Bronchial epithelial cell (primary cell): ENCODE measurements at places on chromosomes 13 and 19. TPM values are rescaled to one million over a fixed set of nuclear protein-coding genes. Genes with fewer than 3 reads are reported as not detected.

DNA sequence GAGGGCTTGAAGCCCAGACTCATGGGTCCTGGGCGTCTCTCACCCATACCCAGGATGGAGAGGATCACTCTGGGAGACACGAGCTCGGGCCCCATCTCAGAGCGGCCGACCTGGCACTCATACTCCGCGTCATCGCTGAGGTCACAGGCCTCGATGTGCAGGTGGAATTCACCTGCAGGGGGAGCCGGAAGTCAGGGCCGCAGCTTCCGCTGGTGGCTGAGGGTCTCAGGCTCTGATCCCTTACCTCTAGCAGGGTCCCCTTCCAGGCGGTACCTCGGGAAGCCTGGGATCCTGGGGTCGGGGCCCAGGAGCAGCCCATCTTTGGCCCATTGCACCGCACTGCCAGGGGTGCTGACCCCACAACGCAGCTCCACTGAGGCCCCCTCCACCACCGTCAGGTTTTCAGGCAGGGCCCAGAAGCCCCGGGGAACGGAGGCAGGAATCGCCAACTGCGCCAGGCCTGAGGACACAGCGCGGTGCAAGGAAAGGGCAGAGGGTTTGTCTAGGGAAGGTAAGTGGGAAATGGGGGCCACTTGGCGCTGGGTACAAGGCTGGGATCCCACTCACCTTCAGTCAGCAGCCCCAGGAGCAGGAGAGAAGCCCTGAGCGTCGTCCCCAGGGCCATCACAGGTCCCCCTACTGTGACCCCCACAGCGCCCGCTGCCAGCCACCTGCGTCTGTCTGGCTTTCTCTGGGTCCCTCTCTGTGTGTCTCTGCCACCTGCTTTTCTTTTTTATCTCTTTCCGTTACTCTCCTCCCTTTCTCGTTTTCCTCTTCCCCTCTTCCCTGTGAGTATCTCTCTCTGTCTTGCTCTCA is 883 bp downstream of the NPHS1 start:
- no peak for DNase-seq

DNA sequence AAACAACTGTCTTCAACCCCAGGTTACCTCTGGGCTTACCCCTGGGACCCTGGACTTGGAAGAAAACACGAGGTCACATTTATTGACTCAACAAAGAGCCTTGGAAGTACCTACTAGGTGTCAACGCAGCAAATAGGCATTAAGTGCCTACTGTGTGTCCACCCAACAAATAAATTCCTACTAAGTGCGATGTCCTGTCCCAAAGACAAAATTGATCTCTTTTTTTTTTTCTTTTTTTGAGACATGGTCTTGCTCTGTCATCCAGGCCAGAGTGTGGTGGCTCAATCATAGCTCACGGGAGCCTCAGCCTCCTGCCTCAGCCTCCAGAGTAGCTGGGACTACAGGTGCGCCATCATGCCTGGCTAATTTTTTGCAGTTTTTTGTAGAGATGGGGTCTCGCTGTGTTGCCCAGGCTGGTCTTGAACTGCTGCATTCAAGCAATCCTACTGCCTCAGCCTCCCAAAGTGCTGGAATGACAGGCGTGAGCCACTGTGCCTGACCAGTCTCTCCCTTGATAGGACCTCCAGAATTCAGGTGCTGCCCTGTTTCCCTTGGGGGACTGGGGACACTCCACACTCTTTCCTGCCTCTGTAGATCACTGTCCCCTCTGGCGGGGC is 589 bp upstream of the S1PR2 start:
- no peak for DNase-seq

- DNase-seq: no peak
Measured at GRCh38 chr13:112573710-112574109, 14.2 kb downstream of the TUBGCP3 start.

USHBP1 gene
- total RNA-seq: 0.13 TPM in 1 of 2 replicates, not detected in the other

CATSPERD gene
- total RNA-seq: not detected in 2 replicates

DNA sequence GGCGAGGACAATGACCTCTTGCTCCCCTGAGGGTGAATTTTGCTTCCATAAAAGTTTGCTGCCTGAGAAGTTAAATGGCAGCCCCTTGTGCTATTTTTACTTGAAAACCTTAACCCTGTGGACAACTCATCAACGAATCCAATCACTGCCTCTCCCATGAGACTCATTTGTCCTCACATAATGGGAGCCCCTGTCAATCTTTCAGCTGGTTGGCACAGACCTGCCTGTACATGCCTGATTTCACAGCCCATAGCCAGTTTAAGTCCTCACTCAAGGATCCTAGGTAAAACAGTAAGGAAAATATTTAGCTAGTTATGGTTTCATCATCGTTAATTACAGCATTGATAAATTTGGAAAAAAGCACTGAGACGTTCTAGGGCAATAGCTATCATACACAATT is 207.4 kb downstream of the NHLRC3 start:
- peak; percentile 84 for DNase-seq

LYPD5 gene
- 0.38 and 0.53 TPM in 2 replicates for total RNA-seq

DNA sequence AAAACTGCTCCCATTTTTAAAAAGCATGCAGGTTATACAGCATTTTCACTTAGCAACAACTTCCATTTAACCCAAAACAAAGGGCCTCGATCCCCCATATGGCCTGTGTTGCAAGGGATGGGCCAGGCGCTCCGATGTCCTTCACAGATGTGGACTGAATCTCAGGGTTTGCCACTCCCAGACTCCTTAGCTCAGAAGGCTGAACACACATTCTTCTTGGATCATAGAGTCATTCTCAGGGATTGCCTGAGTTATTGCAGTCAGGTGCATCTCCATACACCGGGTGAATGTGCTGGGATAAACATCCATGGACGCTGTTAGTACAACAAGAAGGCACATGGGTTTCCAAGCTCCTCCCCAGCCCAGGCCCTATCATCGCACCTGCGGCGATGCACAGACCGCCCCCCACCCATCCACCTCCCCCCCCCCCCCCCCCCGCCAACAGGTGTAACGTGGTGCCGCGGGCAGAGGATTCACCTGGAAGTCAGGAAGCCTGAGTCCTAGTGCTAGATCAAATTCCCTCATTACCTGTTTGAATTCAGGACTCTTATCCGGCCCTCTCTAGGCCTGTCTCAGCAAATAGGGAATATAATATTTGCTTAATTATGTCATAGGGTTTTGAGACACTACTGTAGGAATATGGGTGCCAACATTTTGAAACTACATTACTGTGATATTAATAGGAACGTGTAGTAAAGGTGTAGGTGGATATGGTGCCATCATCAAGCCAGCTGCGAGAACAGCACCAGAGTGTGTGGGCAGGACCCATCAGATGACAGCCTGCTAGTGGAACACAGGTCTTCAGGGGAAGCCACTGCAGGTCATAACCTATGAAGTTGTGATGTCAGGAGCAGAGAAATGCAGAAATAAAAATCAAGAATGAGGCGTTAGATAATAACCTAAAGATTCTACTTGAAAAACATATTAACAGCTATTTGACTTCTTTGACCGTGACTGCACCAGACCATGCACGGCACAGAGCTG is 110.9 kb downstream of the SACS start:
- DNase-seq: peak; percentile 90

PGLYRP1 gene
- not detected in 2 replicates for total RNA-seq

DNA sequence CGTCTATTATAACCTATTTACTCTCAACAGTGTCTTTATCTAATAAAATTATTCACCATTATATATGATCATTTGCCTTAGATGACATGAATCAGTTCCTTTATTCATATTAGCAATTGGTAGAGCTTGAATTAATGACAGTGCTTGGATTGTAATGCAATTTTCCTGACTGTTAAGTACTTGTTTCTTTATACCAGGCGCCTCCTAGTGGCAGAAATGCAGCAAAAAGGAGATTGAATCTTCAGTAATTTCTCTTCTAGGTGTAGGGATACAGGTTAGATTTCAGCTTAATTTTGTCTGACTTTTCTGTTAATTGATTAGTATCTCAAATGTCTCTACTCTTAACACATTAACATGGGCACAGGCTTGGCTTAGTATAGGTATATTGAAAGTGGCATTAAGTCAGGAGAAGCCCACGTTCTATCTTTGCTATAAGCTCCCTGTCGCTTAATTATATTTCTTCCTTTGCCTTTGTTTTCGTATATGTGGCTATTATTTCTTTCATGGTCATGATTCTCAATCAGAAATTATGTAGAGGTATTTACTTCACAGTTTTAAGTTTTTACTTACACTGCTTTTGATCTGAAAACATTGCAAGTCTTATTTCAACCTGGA is 9.1 kb upstream of the LHFPL6 start:
- peak; percentile 68 for DNase-seq

DNA sequence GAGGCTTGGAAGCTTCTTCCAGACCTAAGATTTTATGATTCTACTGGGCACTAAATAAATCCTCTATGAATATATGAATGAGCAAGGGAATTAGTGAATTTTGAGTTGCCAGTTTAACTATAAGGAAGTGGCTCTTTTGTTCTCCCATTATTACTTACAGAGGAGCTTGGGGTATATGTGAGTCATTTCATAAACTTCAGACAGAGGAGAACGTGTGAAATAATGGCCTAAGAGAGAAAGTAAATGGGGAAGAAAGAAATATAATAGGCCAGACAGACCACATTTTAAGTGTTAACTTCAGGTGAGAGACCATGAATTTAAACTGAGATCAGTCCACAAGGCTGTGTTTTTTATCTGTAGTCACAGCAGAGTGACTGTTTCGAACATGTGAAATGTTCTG is 570.9 kb downstream of the GPC6 start:
- DNase-seq: no peak

GRCh38 chr13:20848944-20849343 is 53.6 kb downstream of the XPO4 start:
- no peak for DNase-seq

DNA sequence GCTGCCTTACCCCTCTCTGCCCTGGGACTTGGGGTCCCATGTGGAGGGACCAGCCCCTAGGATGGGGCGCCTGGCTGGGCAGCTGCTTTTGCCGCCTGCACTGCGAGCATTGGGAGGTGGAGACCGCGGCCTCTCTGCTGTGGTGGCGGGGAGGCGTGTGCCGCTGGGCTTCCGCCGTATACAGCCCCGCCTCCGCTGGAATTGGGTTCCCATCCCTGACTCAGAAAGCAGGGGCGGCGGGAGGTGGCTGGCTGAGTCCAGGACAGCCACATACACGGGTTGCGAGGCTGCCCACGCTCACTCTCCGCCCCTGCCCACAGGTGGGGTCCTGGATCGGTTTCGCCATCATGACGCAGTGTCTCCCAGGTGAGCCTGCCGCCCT is 6.6 kb downstream of the NDUFB7 start:
- DNase-seq: no peak

- DNase-seq: no peak
Measured at GRCh38 chr13:59914556-59914955, 249.2 kb downstream of the DIAPH3 start.

TEX101 gene
- 0.26 TPM in 1 of 2 replicates, not detected in the other for total RNA-seq

DNA sequence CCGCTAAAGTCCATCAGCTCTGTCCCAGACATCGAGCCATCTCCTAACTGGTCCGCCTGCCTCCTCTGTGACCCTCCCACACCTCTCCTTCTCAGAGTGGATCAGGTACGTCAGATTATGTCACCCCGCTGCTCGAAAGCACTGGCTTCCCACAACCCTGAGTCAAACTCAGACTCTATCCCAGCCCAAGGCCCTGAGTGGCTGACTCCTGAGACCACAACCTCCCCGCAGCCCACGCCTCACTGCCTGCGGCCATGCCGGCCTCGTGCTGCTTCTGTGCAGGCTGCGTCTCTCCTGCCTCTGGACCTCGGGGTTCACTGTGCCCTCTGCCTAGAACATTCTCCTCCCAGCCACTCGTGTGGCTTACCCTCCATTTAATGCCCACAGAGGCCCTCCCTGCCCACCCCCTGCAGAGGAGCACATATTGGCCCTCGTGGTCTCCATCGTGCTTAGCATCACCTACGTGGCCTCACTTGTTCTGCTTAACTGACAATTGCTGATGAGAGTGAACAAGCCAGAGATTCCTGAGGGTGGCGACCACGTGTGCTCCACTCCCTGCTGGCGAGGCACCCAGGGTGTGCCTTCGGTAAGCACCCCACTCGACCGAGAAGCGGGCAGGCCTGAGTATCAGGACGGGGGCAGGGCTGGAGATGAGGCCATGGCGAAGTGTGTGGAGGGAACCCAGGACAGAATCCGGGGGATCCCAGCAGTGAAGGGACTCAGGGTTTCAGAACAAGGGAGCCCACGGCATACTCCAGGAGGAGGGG is 13.5 kb upstream of the FKRP start:
- no peak for DNase-seq

DNA sequence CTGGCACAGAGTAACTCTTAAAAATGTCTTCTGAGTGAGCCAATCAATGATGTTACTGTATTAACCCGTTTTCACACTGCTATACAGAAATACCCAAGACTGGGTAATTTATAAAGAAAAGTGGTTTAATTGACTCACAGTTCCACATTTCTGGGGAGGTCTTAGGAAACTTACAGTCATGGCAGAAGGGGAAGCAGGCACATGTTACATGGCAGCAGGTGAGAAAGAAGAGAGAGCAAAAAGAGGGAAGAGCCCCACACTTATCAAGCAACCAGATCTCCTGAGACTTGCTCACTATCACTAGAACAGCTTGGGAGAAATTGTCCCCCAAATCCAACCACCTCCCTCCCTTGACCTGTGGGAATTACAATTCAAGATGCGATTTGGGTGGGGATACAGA is 97.6 kb upstream of the MIR17HG start:
- no peak for DNase-seq

GRCh38 chr13:86960876-86961275 is 710.3 kb upstream of the SLITRK5 start:
- no peak for DNase-seq

MCEMP1 gene
- total RNA-seq: not detected in 2 replicates

STARD13 gene
- 1.0 and 2.1 TPM in 2 replicates for total RNA-seq

DNA sequence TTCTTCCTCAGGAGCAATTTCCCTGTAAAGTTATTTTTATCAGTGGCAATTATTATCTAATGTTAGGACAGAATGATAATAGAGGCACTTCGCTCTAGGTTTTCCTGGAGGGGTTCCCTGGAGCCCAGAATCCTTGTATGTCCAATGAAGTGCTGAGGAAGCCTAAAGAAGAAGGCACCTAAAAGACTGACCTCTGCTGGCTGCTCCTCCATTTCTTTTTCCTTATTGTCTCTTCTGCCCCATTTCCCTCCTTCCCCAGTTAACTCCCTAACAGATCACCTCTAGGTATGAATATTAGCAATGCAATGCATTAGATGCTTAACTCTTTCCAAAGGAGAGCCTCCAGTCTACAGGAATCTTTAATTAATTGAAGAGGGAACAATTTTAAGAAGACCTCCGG is 985.4 kb downstream of the DIAPH3 start:
- no peak for DNase-seq

MARK4 gene
- total RNA-seq: 10.8 and 14.8 TPM in 2 replicates

DNA sequence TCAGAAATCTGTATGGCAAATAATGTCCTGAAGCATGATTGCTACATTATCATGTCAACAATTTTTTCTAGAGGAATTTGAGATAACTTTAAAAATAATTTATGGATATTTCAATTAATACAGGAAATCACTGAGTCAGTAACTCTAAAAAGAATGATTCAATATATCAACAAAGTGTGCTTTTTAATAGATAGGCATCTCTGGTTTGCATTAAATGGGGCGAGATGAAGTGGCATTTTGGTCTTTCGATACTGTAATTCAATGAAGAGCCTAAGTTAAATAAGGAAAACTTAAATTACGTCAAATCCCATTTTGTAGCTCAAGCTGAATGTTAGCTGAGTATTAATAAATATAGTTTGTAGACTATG is 342.8 kb downstream of the DACH1 start:
- no peak for DNase-seq

GRCh38 chr19:19642506-19643157 is 825 bp downstream of the GMIP start:
- no peak for DNase-seq

ZNF486 gene
- total RNA-seq: 2.6 and 3.1 TPM in 2 replicates

PSG7 gene
- not detected in 2 replicates for total RNA-seq

GRCh38 chr13:51806566-51806965 is 2.6 kb upstream of the DHRS12 start:
- peak; percentile 37 for DNase-seq

PLEKHF1 gene
- total RNA-seq: 11.9 and 23.4 TPM in 2 replicates

GRCh38 chr13:25902891-25903341 is 148.9 kb downstream of the SHISA2 start:
- DNase-seq: peak; percentile 63

ZNF177 gene
- 0.79 and 1.2 TPM in 2 replicates for total RNA-seq
